ENCODE measurements at places on chromosomes 6 and 20. TPM values are rescaled to one million over a fixed set of nuclear protein-coding genes. Genes with fewer than 3 reads are reported as not detected.

DNA sequence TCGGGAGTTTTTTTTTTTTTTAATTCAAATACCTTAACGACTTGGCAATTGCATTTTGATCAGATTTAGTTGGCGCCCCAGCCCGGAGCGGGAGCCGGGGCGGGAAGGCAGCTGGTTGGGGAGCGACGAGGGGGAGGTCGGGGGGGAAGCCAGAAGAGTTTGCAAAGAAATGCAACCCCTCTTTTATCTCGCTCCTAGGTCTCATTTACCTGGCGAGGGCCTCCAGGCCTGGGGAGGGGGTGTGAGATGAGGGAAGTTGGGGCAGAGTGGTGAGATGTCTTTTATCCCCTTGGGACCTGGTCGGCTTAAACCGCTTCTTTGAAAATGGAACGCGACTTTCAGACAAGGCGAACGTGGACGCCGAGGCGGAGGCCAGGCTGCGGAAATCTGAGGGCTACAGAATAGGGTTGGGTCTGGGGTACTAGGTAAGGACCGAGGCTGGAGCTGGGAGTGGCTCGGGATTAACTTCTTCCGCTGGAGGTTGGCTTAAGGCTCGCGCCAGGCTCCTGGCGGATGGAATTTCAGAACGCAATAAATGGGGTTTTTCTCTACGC, 40.3 kb downstream of the NCR2 start:
- H3K36me3 ChIP-seq: no peaks in the 10 kb centered on the region
- peaks cover 20% of the 10 kb centered on the region for H3K27me3 ChIP-seq
- H3K4me1 ChIP-seq: peaks cover 22% of the 10 kb centered on the region
- H3K4me3 ChIP-seq: no peak overlapping the region
- no peak for DNase-seq

DNA sequence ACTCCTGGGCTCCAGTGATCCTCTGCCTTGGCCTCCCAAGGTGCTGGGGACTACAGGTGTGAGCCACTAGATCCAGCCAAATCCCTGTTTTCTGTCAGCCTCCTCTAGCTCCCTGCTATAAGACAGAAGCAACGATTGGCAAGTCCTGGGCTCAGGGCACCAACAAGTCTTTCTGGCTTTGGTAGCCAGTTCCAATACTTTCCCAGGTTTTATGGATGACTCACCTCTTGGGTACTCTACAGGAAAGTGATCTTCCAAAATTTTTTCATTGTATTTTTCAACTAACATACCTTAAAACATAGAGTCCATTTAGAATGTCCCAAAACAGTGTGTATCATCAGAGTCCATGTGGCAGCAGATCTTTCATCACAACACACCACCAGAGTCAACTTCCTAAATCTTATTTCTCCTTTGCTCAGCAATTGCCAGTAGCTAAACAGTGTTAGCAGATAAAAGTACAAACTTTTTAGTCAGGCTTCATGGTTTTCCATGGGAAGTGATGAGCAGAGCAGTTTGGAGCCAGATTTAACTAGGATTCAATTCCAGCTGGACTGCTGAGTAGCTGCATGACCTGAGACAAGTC, 13.3 kb downstream of the GABBR1 start:
- H3K4me1 ChIP-seq: no peaks in the 10 kb centered on the region
- no peaks in the 10 kb centered on the region for H3K27me3 ChIP-seq
- H3K4me3 ChIP-seq: no peak overlapping the region
- H3K36me3 ChIP-seq: peaks cover 12% of the 10 kb centered on the region

GRCh38 chr6:160051390-160051789, 70.2 kb upstream of the SLC22A1 start:
- no peak overlapping the region for H3K27ac ChIP-seq
- no peak for DNase-seq
- H3K36me3 ChIP-seq: peaks cover 87% of the 10 kb centered on the region

- no peaks in the 10 kb centered on the region for H3K4me1 ChIP-seq
- DNase-seq: no peak
- no peak overlapping the region for H3K27ac ChIP-seq
- no peaks in the 10 kb centered on the region for H3K27me3 ChIP-seq
- H3K36me3 ChIP-seq: no peaks in the 10 kb centered on the region
- no peak overlapping the region for H3K4me3 ChIP-seq
Observed at GRCh38 chr20:58544286-58544685, 29.1 kb upstream of the APCDD1L start.

- no peak for DNase-seq
- no peak overlapping the region for H3K4me3 ChIP-seq
- no peaks in the 10 kb centered on the region for H3K27me3 ChIP-seq
- H3K4me1 ChIP-seq: peaks cover 13% of the 10 kb centered on the region
Observed at GRCh38 chr20:41166201-41167117, 29.1 kb downstream of the PLCG1 start.

GRCh38 chr6:4772750-4773149, 3.5 kb upstream of the CDYL start:
- no peak overlapping the region for H3K27ac ChIP-seq
- H3K36me3 ChIP-seq: no peaks in the 10 kb centered on the region
- H3K4me3 ChIP-seq: no peak overlapping the region
- peaks cover 2% of the 10 kb centered on the region for H3K27me3 ChIP-seq

GRCh38 chr6:49454787-49455709, 8.0 kb downstream of the MMUT start:
- peak overlapping the region; percentile 58 for H3K4me3 ChIP-seq
- no peak for DNase-seq
- peak overlapping the region; percentile 50 for H3K27ac ChIP-seq
- peaks cover 28% of the 10 kb centered on the region for H3K36me3 ChIP-seq
- H3K27me3 ChIP-seq: no peaks in the 10 kb centered on the region

GRCh38 chr20:52103335-52103912, 88.2 kb downstream of the ZFP64 start:
- H3K4me1 ChIP-seq: peaks cover 17% of the 10 kb centered on the region
- no peak overlapping the region for H3K27ac ChIP-seq
- peak; percentile 7 for DNase-seq
- H3K4me3 ChIP-seq: no peak overlapping the region
- peaks cover 6% of the 10 kb centered on the region for H3K27me3 ChIP-seq
- no peaks in the 10 kb centered on the region for H3K36me3 ChIP-seq

GRCh38 chr20:49216991-49217578, 2.1 kb upstream of the DDX27 start:
- H3K4me3 ChIP-seq: peak overlapping the region; percentile 46
- H3K36me3 ChIP-seq: peaks cover 9% of the 10 kb centered on the region
- DNase-seq: peak; percentile 83
- no peaks in the 10 kb centered on the region for H3K27me3 ChIP-seq

The MYBL2 gene
- polyA plus RNA-seq: 1.6 TPM

The SRSF12 gene
- polyA plus RNA-seq: 0.20 TPM

The APCDD1L gene
- not detected for polyA plus RNA-seq

The FRK gene
- not detected for polyA plus RNA-seq

All from CD4-positive, CD25-positive, alpha-beta regulatory T cell (primary cell).